ENCODE measurements at places on chromosomes 4 and X.
A peak's percentile ranks its signal among the peaks of the same experiment; 100 is the strongest.

- DNase-seq, result peak; percentile 28
These were observed 768 bp downstream of the MID2 start for GRCh38 chrX:107826238-107827029.

GRCh38 chrX:96480081-96480480 lies 204.6 kb upstream of the DIAPH2 start:
- DNase-seq, result no peak

DNA sequence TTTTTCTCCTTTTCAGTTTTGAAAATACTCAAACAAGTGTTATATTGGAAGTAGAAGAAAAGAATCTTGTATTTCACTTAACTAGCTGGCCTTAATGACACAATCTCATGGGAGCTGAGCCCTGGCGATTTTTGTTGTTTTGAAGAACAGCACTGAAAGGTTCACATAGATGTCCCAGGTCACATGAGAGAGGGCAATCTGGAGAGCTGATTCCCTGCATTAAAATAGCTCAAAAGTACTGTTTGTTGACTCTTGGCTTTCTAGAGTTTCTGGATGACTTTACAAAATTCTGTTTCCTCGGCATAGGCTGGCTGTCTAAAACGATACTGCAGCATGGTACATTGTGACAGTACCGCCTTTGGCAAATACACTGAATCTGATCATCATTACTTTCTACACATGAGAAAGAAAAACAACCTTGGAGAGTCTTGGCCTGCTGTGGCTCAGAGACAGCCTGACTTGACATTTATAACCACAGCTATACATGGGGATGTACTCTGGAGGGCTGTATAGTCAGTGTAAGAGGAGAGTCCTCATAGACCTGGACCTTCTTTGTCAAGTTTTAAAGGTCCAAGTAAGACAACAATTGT lies 119.8 kb upstream of the PDLIM3 start:
- no peak for DNase-seq

- DNase-seq, result peak; percentile 62
These were observed 62.4 kb downstream of the TRAPPC11 start for GRCh38 chr4:183721207-183722081.

GRCh38 chr4:81786766-81787165 lies 315.1 kb upstream of the RASGEF1B start:
- no peak for DNase-seq

DNA sequence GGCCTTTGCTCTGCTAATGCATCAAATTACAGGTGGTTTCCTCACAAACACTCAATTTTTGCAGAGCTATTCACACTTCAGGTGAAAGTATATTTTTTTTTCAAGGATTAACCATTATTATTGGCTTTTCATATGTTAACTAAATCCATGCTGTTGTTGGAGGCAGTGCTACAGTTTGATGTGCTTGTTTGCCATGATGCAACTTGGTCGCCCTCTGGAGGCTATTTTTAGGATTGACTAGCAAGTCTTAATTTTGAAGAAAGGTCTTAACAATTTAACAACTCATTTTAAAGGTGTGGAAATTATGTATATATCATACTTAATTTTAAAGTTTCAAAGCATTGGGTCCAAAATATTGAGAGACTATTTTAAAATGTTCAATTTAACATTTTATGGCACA lies 168.8 kb upstream of the FAM47A start:
- peak; percentile 32 for DNase-seq

- DNase-seq, result no peak
These were observed 256.7 kb upstream of the GNPDA2 start for GRCh38 chr4:44983083-44983482.

DNA sequence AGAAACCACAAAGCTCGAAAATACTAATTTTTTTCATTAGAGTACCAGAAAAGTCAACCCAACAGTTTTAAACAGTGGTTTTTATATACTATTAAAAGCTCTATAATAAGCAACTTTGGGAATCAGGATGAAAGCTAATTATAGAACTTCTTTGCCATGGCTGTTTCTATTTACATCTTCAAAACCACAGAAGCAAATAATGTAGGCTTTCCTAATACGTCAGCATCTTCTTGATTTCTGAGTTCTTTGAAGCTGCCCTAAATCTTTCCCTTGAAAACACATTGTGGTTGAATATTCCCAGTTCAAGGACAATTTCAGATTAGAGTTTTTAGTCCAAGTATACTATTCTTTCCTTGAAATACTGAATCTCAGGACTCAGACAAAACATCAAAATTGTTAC lies 460.2 kb upstream of the FAT1 start:
- DNase-seq, result no peak

DNA sequence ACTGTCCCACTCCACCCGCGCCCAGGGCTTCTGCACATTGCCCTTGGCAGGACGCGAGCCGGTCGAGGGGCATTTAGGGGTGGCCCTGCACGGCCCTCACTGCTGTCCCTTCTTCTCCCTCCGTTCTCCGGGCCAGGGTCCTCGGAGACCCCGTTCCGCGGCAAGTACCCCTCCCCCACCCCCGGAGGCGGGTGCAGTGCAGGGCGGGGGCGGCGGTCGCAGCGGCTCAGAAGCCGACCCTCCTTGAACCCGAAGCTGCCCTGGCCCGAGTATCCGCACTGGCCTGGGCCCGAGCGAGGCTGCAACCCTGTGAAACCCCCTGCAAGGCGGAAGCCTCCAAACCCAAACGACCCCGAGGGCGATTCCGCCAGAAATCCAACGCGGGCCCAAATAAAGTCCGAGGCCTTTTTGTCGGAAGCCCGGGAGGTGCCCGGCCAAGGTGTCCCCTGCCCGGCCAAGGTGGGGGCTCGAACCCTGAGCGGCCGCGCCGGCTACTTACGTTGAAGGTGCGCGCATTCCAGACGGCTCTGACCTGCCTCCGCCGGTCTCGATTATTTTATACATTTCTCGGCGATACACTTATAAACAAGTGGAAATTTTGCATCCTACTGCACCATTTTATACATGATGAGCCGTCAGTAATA lies 53.1 kb upstream of the TMEM33 start:
- peak; percentile 70 for DNase-seq

GRCh38 chr4:99323756-99324155 lies 2.6 kb upstream of the ADH1B start:
- DNase-seq, result no peak

- no peak for DNase-seq
These were observed 15.2 kb downstream of the C4orf46 start for GRCh38 chr4:158656439-158656838.

GRCh38 chr4:105036991-105037390 lies 109.7 kb upstream of the TET2 start:
- no peak for DNase-seq

GRCh38 chrX:155747520-155747919 lies 133.6 kb upstream of the VAMP7 start:
- no peak for DNase-seq

DNA sequence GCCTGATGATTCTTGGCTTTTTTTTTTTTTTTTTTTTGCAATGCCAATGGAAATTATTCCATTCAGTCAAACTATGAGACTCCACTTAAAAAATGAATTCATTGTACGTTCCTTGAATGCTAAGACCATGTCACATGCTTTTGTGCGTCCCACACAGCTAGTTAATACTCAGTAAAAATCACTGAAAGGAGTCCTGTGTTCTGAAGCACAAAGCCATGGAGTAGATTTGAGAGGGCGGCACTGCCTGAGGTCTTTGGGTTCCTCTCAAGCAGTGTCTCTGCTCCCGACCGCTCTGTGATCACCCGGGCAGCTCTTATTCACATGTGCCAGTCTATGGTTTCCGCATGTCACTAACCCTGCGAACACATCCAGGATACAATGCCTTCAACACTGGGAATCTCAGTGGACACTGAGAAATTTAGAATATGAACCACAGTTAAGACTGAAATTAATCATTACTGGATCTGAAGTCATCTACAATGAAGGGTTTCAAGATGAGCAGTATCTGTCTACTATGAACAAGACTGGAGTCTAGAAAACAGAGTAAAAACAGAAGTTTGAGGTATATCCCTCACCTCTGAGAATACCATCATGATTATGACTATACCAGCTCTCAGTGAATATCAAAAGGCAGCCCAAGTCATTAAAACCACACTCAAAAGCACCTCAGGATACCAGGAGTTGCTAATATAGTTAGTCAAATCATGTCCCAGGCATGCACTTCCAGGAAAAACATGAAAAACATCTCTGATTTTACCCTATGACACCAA lies 193.0 kb downstream of the MGST2 start:
- DNase-seq, result no peak

DNA sequence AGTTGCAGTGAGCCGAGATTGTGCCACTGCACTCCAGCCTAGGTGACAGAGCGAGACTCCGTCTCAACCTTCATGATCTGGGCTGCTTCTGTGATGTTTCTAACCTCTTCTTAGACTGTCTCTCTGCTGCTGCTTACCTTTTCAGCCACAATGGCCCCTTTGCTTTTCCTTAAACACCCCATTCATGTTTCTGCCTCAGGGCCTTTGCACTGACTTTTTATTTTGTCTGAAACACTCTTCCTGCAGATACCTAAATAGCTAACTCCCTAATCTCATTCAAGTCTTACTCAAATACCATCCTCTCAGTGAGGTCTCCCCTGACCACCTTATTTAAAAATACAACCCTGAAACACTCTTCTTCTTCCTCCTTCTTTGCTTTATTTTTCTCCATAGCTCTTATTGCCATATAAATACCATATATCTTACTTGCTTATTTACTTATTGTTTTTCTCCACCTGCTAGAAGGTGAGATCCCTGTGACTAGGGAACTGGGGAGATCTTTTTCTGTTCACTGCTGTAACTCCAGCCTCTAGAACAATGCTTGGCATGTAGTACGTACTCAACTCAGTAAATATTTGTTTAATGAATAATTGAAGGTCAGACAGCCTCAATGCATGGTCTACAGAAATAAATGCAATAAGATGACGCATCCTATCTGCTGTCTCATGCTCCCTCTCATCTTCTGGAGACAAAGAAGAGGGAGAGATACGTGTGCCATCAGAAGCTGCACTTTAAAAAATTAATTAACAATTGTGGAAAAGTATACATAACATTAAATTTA lies 43.8 kb upstream of the SETD7 start:
- DNase-seq, result no peak

DNA sequence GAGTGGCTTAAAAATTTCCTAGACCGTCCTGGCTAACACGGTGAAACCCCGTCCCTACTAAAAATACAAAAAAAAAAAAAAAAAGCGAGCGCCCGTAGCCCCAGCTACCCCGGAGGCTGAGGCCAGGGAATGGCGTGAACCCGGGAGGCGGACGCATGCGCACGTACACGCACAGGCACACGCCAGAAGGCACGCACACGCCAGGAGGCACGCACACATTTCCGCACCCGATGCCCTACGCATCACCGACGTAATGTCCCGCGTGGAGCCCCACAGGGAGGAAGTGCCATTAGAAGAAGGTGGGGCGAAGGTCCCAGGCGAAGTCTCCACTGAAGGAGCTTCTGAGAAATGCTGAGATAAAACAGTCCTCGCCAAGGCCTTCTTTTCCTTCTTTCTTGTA lies 41.4 kb downstream of the NLGN4X start:
- DNase-seq, result no peak

GRCh38 chrX:57651169-57651919 lies 28.7 kb downstream of the NLRP2B start:
- no peak for DNase-seq

GRCh38 chrX:42577936-42578470 lies 200.0 kb downstream of the PPP1R2C start:
- no peak for DNase-seq

- peak; percentile 81 for DNase-seq
These were observed 57.5 kb downstream of the PCDH18 start for GRCh38 chr4:137474711-137475301.

- no peak for DNase-seq
These were observed 285.4 kb downstream of the UNC5C start for GRCh38 chr4:95263391-95263790.

GRCh38 chrX:67780694-67781109 lies 236.9 kb downstream of the AR start:
- DNase-seq, result no peak

GRCh38 chr4:143302536-143302935 lies 34.1 kb upstream of the GAB1 start:
- no peak for DNase-seq

DNA sequence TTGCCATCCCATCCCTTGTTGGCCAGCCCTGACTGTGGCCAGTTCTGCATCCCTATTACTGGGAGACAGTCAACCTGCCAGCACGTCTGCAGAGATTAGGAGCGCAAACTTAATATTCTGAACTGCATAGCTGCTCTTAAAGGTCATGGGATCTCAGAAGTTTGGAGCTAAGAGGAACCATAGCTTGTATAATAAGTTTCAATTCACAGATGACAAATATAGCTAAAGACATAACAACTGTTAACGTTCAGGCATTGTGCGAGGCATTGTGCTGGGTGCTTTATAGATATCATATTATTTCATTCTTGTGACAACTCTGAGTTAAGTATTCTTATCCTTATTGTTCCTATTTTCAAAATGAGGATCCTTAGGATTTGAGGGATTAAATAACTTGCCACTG lies 3.7 kb downstream of the SCARB2 start:
- DNase-seq, result no peak

DNA sequence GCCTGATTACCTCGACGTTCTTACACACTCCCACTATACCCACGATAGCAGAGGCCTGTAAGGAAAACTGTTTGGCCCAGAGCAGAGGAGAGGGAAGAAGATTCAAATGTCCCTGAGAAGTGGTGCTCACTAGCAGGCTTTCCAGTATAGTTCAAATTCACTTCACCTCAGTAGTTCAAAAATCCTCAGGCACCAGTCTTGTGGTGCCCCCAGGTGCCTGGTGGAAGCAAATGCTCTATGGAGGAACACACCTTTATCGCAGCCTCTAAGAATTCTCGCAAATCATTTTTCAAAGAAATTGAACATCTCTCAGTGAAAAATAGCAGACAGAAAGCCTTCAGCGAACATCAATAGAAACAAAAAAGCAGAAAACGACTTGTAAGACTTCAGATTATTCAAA lies 12.2 kb upstream of the MTMR1 start:
- no peak for DNase-seq

- no peak for DNase-seq
These were observed 1.6 kb downstream of the RAB33A start for GRCh38 chrX:130173190-130173895.

DNA sequence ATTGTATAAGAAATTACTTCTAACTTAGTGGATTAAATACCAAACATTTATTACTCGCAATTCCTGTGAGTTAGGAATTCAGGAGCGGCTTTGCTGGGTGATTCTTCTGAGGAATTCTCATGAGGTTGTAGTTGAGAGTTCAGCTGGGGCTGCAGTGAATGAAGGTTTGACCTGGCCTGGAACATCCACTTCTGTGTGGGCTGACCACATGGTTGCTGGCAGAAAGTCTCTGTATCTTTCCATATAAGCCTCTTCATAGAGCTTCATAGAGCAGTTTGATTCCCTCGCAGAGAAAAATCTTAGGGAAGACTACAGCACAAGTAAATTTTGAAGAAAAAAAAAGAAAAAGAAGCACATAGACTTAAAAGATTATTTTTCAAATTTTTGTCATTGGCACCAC lies 339.7 kb upstream of the NWD2 start:
- no peak for DNase-seq

- no peak for DNase-seq
These were observed 963.1 kb downstream of the RPA4 start for GRCh38 chrX:97846718-97847237.

GRCh38 chr4:109608879-109609278 lies 48.8 kb downstream of the MCUB start:
- no peak for DNase-seq

GRCh38 chr4:172857026-172857425 lies 311.6 kb upstream of the GALNT7 start:
- DNase-seq, result no peak

GRCh38 chrX:39952989-39953388 lies 144.8 kb downstream of the BCOR start:
- DNase-seq, result no peak

- no peak for DNase-seq
These were observed 508.5 kb downstream of the CENPC start for GRCh38 chr4:67036791-67037190.
